ENCODE measurements at places on chromosomes 11 and 22. TPM values are rescaled to one million over a fixed set of nuclear protein-coding genes. Genes with fewer than 3 reads are reported as not detected.

Gene ATG13
- 47.3 TPM for total RNA-seq

Gene SHANK2
- total RNA-seq = 7.0 TPM

Gene NRIP3
- total RNA-seq = 0.89 TPM

Gene BATF2
- 0.65 TPM for total RNA-seq

Gene FOLR2
- not detected for total RNA-seq

Gene RBMXL2
- not detected for total RNA-seq

Gene GAB2
- total RNA-seq = 4.7 TPM

Gene SLC22A6
- total RNA-seq = not detected

Gene PUS3
- total RNA-seq = 8.6 TPM

Gene LGALS12
- not detected for total RNA-seq

Gene BRSK2
- 3.9 TPM for total RNA-seq

Gene DMC1
- 4.8 TPM for total RNA-seq

Gene GP1BB
- 0.79 TPM for total RNA-seq

Gene TRIM48
- total RNA-seq = 0.06 TPM

Gene IGLL1
- not detected for total RNA-seq

Gene MMP27
- not detected for total RNA-seq

Gene LMF2
- 47.9 TPM for total RNA-seq

Gene NXPE4
- total RNA-seq = not detected

Gene CNTF
- 1.2 TPM for total RNA-seq

Gene HORMAD2
- total RNA-seq = not detected
